ENCODE measurements at places on chromosomes 11 and 22. TPM values are rescaled to one million over a fixed set of nuclear protein-coding genes. Genes with fewer than 3 reads are reported as not detected.

DNA sequence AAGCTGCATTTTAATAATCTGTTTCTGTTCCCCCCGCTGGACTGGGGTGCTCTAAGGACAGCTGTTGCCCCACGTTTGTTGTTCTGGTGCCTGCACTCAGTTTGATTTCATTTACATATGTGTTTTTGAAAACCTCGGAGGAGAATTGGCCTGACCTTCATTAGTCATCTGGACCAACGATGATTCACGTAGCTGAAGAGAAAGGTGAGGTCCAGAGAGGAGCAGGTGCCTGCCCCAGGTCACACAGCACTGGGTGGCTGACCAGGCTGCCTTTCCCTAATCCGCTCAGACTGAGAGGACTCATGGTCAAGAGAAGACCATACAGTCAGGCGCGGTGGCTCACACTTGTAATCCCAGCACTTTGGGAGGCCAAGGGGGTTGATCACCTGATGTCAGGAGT lies 3.8 kb downstream of the CSDC2 start:
- no peak for DNase-seq
- no peaks in the 10 kb centered on the region for H3K36me3 ChIP-seq
- no peak overlapping the region for H3K27ac ChIP-seq
- peaks cover 3% of the 10 kb centered on the region for H3K4me1 ChIP-seq
- no peaks in the 10 kb centered on the region for H3K27me3 ChIP-seq
- H3K4me3 ChIP-seq = no peak overlapping the region

DNA sequence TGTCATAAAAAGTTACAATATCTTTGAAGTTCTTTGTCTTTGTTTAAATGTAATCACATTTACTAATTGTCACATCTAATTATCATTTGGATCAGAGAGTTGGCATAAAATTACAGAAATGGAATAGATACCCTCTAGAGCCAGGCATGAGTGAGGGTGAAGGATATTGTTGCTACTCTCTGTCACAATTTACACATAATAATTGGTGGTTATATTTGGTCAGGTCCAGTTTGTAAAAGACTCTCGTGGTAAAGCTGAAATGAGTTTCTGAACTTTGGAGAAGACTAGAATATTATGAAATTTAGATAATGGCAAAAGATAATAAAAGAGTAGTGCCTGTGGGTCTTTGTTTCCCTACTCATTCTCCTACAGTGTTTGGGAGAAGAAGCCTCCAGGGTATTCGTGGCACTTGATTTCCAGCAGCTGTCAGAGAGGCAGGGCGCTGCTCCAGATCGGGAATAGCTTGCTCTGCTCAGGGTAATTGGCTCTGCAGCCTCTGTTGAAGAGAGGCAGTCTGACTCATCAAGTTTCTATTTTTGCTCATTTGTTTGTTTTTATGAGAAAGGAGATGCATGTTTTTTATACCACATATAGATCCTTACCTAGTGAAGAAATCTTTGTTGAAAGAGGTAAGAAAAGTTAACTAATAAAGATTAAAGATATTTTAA lies 349.9 kb downstream of the CNTN5 start:
- H3K27me3 ChIP-seq = no peaks in the 10 kb centered on the region
- H3K4me3 ChIP-seq = no peak overlapping the region
- H3K36me3 ChIP-seq = no peaks in the 10 kb centered on the region
- H3K4me1 ChIP-seq = no peaks in the 10 kb centered on the region
- H3K27ac ChIP-seq = no peak overlapping the region

GRCh38 chr11:44848203-44848962 lies 102.3 kb downstream of the TP53I11 start:
- no peaks in the 10 kb centered on the region for H3K27me3 ChIP-seq
- H3K36me3 ChIP-seq = peaks cover 4% of the 10 kb centered on the region
- DNase-seq = peak; percentile 90
- H3K27ac ChIP-seq = no peak overlapping the region
- H3K4me1 ChIP-seq = peaks cover 5% of the 10 kb centered on the region

DNA sequence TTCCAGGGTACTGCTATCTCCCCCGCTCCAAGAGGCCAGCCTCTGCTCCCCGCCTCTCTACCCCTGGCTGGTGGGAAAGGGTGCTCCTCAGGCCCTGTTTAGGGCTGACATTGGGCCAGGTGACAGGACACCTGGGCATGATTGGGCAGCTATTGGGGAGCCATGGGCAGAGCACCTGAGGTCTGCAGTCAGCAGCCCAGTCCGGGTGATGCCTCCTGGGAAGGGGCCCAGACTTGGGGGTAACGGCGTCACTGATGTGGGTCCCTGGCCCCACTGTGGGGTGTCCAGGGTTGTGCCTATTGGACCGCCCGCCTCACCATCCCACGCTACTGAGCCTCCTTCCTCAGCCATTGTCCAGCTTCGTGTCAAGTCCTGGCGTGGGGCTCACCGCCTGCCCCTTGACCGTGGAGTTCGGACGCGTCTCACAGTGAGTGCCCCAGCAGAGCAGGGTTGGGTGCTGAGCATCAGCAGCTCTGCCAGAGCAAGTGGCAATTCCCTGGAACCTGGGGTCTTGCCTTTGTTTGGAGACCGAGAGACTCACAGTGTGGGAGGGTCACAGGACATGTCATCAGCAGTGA lies 2.8 kb upstream of the GATD1 start:
- H3K27me3 ChIP-seq = no peaks in the 10 kb centered on the region
- no peak overlapping the region for H3K4me3 ChIP-seq
- no peak for DNase-seq
- peaks cover 10% of the 10 kb centered on the region for H3K36me3 ChIP-seq
- no peak overlapping the region for H3K27ac ChIP-seq

Gene CATSPER1
- total RNA-seq = not detected

Gene RASSF10
- total RNA-seq = 29.1 TPM

Data from endodermal cell (in vitro differentiated cells).